ENCODE measurements at places on chromosomes 1 and 21.

GRCh38 chr1:34013136-34013535 is 149.3 kb downstream of the HMGB4 start:
- no peak for DNase-seq

DNA sequence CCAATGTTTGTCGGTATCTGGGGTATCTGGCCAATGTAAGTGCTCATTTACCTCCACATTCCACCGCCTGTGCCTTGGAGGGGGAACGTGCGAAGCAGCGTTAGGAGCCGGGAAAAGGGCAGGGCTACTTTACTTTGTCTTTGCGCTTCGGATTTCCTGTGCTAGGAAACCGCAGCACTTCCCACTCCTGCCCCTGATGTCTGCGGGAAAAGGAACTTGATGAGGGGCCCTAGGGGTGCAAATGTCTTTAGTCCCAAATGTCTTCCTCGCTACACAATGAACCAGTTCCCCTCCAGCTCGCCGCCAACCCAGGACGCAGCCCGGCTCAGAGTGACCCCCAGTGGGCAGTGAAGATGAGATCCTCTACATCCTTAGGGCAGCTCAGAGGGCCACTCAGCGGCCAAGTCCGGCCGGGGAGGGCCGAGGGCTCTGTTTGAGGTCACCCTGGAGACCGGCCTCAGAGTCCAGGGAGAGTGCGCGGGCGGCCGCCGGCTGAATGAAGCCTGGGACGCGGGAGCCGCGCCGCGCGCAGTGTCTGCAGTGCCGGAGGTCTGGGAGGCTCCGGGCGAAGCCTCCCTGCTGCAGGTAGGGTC is at the start of gene DYNLT5:
Gene DYNLT5, plus strand, starts transcription at position 460 of the 593 bp plus-strand sequence. CDS start 2,200 bp downstream, outside the sequence.
- peak; percentile 61 for DNase-seq

- no peak for DNase-seq
Observed at GRCh38 chr1:216785221-216785620, 62.0 kb upstream of the ESRRG start.

GRCh38 chr1:20353836-20354235 is 63.2 kb downstream of the VWA5B1 start:
- no peak for DNase-seq

GRCh38 chr1:101302831-101303511 is 66.2 kb downstream of the S1PR1 start:
- DNase-seq, result no peak

- peak; percentile 24 for DNase-seq
Observed at GRCh38 chr1:174800216-174800851, 199.4 kb upstream of the CACYBP start.

DNA sequence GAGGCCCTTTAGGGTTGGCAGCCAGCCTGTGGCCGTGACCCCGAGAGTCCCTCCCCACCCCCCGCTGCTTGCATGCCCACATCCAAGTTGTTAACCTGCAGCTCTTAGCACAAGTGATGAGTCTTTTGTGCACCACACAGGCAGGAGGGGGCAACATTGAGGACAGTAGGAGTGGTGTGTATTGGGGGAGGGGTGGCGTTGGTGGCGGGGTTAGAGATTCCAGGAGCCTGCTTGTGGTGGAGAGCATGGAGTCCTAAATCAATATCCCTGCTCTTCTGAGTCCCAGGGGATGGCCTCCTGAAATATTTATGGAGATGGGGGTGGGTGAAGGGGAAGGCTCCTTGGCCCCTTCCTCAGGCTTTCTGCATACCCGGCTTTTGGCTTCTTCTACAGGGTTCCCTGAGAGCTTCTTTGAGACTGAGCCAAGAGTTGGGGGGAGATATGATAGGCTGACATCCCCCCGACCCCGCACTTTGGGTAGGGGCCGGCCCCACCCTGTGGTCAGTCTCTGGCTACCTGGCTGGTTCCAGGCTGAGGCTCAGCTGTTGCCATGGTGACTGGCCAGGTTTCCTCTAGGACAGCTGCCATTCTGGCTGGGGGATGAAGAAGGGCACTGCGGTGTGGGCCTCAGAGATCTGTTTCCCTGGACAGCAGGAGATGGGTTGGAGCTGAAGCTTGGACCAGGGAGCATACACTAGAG is 5.0 kb downstream of the CHRNB2 start:
- no peak for DNase-seq

DNA sequence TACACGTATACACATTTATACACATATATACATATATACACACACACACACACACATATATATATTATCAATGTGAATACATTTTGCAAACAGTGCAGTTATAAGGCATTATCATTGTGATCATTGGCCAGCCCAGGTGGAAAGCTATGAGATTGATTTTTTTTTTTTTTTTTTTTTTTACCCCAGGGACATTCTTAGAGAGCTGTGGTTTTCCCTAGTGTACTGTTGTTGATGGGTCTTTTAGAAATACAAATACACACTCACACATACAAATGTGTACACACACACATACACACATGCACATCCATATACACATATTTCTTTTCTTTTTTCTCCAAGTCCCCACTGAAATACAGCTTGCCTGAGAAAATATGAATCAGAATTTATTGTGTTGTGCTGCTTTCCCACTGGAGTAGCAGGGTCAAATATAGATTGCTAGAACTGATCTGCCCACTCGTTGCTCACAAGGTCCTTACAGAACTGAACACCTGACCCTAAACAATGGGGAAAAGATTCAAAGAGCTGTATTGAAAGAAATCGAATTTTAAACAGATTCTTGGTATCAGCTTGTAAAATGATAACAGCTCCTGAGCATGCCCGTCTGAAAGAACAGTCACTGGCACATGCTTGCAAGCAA is 325.6 kb downstream of the OMA1 start:
- DNase-seq, result no peak
